ENCODE measurements at places on chromosomes 2 and 18.
A peak's percentile ranks its signal among the peaks of the same experiment; 100 is the strongest.

DNA sequence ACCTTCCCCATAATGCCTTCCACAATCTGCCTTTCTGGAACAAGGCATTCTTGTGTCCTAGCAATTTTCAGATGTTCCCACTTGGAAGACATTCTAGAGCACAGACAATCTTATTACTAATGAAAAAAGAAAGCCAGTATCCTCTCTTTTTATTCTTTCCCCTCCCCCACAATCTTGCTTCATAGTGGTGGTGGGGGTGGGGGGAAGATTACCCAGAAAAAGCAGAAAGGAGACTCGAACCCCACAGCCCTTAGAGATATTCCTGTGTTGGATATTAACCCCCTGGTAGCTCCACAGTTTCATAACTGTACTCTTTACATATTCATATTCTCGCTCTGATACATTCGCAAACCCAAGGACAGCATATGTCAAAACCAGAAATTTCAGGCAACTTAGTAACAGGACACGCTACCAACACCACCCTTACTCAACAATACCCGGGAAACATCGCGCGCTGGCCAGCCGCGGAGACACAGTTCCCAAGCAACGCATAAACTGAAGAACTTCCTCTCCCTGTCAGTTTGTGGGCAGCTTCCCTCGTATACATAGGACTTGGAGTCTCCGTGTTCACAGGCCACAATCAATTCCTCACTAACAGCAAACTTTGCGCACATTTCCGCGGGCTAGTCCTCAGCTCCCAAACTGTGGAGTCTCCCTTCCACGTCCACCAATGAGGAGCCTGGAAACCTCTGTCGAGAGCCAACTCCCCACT is 793 bp downstream of the NR4A2 start:
- DNase-seq = peak; percentile 64

GRCh38 chr2:128716299-128716721 is 397.6 kb upstream of the HS6ST1 start:
- no peak for DNase-seq

- DNase-seq = no peak
Measured at GRCh38 chr2:201233812-201234662, 26.3 kb upstream of the CASP8 start.

DNA sequence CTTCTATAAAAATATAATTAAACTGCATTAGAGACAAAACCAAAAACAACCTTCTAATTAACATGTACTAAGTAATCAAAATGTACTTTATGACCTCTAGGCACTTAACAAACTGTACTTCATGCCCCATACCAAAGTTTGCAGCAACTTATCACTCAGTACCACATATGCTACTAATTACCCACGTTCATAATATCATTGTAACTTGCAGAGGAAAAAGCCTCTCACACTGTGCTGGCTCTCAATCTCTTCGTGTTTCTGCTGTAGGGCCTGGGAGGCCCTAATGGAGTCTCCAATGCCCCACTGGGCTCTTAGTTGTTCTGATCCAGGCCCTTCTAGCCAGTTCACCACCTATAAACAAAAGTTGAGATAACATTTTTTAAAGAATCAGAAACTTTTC is 82.1 kb upstream of the CCDC141 start:
- no peak for DNase-seq

DNA sequence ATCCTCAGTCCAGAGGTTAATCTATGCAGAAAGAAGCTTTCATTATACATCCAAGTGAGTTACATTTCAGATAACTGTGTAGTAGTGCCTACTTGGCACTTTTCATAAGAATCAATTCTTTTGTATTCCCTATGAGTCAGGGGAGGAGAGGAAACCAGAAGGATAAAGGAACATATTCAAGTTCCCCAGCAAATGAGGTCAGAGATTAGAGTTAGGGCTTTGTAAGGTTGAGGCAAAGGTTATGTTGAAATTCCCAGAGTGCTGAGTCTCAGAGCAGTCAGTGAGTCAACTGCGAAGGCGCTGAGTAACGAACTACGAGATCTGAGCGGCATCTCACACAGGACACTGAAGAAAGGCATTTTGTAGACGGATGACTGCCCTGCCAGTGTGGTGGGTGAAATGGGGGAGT is 25.1 kb upstream of the ME2 start:
- peak; percentile 20 for DNase-seq

DNA sequence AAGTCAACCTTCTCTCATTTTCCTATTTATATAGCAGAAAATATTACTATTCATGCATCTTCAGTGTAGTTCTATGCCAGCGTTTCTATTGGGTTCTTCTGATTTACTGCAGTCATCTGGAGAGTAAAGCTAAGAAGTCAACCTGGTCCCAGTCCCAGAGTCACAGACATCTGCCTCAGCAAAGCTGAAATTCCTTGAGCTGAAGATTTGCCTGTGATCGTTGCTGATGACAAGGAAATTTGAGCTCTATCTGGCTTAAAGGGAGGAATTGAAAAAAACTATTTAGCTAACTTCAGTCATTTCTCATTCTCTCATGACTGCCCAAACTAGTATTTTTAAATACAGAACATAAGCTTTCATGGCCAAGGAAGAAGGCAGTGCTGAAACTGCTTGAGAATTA is 45.7 kb downstream of the RND3 start:
- DNase-seq = no peak

- no peak for DNase-seq
Measured at GRCh38 chr2:41928526-41928925, 119.3 kb upstream of the PKDCC start.

DNA sequence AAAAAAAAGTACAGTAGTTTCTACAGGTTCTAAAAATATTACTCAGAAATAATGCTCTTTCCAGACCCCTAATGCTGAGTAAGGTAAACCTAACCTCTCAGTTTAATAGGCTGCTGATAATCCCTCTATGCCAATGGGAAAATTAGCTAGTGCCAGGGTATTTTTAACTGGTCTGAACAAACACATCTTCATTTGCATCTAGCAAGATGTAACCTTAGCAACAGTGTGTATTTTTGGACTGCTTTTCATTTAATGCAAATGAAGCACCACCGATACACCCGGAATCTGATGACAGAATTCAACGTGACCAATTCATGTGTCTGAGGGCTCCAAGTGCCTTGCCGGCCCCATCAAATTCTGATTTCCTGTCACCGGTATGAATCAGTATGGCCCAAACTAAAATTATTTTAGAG is 47.4 kb upstream of the CYRIA start:
- no peak for DNase-seq

GRCh38 chr2:239288951-239289511 is 111.8 kb downstream of the HDAC4 start:
- DNase-seq = no peak

GRCh38 chr2:241153616-241154015 is 3.3 kb downstream of the PPP1R7 start:
- no peak for DNase-seq

GRCh38 chr2:69584127-69584889 is 59.2 kb downstream of the AAK1 start:
- no peak for DNase-seq

DNA sequence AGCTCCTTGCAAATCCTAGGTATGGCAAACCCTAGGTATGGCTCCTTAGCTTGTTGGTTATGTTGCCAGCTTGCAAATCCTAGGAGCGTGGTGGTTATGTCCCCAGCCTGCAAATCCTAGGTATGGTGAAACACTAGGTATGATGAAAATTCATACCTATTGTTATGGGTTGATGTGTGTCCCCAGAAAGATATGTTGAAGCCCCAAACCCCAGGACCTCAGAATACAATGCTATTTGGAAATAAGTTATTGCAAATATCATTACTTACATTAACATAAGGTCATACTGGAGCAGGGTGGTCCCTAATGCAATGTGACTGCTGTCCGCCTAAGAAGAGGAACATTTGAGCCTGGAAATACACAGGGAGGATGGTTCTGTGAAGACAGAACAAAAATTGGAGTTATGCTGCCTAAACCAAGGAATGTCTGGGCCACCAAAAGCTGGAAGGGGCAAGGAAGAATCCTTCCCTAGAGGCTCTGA is 220.8 kb downstream of the MYCN start:
- no peak for DNase-seq

DNA sequence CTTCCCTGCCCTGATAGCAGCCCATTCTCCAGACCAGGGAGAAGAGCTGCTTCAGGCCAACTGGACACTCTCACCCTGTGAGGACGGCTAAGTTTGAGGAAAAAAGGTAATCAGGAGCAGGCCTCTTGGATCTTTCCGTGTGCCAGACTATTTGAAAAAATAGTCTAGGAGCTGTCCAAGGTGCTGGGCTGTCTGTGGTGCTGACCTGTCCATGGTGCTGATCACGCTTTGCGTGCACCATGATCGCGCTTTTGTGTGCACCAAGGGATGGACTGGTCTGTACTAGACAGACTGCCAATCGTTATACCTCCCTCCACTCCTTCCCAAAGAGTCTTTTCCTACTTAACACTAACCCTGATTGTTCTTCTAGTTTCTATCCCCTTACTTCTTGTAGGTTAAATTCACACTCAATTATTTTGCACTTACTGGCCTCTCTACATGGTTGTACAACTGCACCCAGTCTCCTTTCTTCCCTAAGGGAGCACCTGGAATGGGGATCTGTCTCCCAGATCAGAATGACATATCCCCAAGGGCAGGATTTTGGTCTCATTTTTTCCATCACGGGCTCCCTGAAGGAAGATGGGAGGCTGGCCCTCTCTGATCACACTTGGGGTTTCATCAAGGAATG is 295.4 kb downstream of the CELF4 start:
- DNase-seq = peak; percentile 67

- DNase-seq = no peak
Measured at GRCh38 chr18:36428431-36429029, 131.0 kb downstream of the FHOD3 start.

- DNase-seq = no peak
Measured at GRCh38 chr18:46311491-46311890, 207.3 kb downstream of the HAUS1 start.

DNA sequence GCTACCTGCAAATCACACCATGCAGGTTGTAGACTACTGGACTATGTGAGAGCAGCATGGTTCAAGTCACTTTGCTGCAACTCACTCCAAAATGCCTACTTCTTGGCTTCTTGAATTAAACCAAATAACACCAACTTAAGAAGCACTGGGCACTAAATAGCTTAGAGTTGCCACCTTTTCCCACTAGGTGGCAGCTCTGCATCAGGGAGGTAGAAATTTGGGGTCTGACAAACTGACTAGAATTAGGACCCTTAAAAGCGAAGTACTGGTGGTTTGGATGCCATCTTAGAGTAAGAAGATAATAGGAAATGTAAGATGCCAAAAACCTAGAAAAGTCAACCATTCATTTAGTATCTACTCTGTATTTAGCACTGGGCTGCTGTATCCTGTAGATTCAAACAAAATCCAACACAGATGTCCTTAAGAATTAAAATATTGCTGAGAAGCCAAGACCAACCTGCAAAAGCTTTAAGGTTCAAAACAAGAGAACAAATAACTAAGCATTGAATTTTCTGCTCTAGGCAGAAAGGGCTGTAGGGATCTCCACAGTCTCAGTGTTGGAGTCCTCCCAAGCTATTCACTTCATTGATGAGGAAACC is 65.5 kb downstream of the CCBE1 start:
- no peak for DNase-seq

- no peak for DNase-seq
Measured at GRCh38 chr2:120079647-120080046, 66.8 kb downstream of the EPB41L5 start.

GRCh38 chr2:36360063-36360462 is 4.5 kb downstream of the CRIM1 start:
- DNase-seq = no peak

- no peak for DNase-seq
Measured at GRCh38 chr2:219358170-219359075, 25.9 kb upstream of the RESP18 start.

GRCh38 chr2:135768863-135769262 is 27.2 kb downstream of the UBXN4 start:
- no peak for DNase-seq

DNA sequence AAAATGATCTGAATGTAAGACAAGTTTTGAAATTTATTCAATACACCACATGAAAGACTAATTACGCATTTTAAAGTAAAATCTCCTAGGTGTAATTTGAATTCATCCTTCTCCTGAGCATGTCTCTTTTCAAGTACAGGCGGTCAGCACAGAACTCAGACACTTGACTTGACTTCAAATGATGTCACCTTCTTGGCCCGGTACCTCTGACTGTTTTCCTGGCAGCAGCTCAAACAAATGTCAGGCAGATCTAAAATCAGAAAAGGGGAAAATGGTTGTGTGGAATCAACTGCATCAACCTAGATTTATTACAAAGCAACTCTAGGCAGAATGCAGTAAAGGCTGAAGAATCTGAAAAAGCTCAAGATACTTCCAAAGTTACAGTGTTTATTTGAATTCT is 11.4 kb upstream of the PROKR1 start:
- DNase-seq = no peak

GRCh38 chr2:215553946-215554345 is 118.1 kb upstream of the FN1 start:
- no peak for DNase-seq

- DNase-seq = no peak
Measured at GRCh38 chr2:203662951-203663350, 43.5 kb upstream of the CD28 start.

- DNase-seq = no peak
Measured at GRCh38 chr2:95359501-95359930, 43.0 kb upstream of the FAHD2A start.

DNA sequence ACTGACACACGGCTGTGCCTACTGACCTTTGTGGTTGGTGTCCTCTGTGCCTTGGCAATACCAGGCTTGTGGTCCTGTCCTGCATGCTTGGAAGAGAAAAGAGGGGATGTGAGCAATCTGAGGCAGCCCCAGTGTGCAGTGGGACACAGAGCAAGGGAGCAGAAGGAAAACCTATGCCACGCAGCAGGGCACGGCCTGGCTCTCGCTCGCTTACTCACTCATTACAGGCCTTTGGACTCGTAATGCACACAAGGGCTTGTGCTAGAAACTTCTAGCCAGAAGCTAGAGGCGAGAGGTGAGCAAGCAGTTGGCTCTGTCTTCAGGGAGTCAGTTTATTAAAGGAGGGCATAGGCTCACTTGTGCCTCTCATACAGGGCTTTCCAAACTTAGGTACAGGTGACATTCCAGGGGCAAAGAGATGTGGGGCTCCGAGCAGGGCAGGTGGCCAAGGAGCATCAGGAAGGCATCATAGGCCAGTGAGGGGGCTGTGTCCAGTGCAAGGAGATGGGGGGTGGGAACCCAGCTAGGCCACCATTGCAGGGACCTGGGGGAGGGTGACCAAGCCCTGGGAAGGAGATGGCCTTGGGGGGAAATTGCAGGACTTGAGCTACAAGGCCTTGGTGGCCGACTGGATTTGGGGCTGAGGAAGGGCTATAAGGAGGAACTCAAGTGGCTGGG is 100.8 kb downstream of the DYSF start:
- DNase-seq = no peak

GRCh38 chr18:57801325-57801724 is 1.8 kb downstream of the ATP8B1 start:
- DNase-seq = no peak

Measured in mucosa of gallbladder (tissue), 1 donor.